Activated CD8-positive, alpha-beta T cell treated with anti-CD3 and anti-CD28 coated beads, Interleukin-2, amount 10 ng/mL, durations not matched to agents 7 days and 5 days (primary cell): ENCODE measurements at places on chromosomes 2 and 18. TPM values are rescaled to one million over a fixed set of nuclear protein-coding genes. Genes with fewer than 3 reads are reported as not detected.

BCL11A gene
- total RNA-seq, result not detected

SLC16A14 gene
- total RNA-seq, result 0.61 TPM

PLEK gene
- 4.5 TPM for total RNA-seq

CSRNP3 gene
- total RNA-seq, result not detected

SLC39A10 gene
- 50.9 TPM for total RNA-seq

- no peaks in the 10 kb centered on the region for H3K27me3 ChIP-seq
- DNase-seq, result no peak
- H3K4me3 ChIP-seq, result no peak overlapping the region
- peaks cover 4% of the 10 kb centered on the region for H3K4me1 ChIP-seq
These were observed 141.3 kb upstream of the NOSTRIN start for GRCh38 chr2:168660870-168661862.

- peak overlapping the region; percentile 16 for H3K27ac ChIP-seq
- no peak overlapping the region for H3K4me3 ChIP-seq
- H3K27me3 ChIP-seq, result no peaks in the 10 kb centered on the region
- H3K4me1 ChIP-seq, result no peaks in the 10 kb centered on the region
These were observed 93.3 kb downstream of the CTAGE1 start for GRCh38 chr18:22324191-22325131.

DNA sequence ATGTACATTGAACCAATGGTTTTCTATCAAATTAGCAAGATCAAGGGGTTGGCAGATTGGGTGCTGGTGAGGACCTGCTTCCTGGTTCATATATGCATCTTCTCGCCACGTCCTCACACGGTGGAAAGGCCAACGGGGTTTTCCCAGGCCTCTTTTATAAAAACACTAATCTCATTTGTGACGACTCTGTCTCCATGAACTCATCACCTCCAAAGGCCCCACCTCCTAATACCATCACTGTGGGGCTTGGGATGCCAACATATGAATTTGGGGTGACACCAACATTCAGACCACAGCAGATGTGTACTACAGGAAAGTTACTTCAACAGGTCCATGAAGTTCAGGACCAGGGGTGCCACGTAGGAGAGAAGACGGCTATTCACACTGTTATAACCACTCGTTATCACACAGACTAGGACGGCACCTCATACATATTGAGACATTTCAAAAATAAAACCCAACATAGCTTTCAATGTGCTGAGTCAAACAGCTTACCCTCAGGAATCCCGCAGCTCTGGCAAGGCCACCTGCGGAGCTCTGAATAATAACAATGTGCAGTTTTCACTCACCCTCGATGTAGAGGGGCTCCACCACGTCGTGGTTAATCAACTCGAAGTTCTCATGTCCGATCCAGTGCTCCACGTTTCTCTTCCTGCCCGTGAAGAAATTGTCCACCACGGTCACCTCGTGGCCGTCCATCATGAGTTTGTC, 49.3 kb downstream of the UXS1 start:
- H3K4me1 ChIP-seq, result peaks cover 81% of the 10 kb centered on the region
- no peaks in the 10 kb centered on the region for H3K27me3 ChIP-seq
- no peak for DNase-seq

DNA sequence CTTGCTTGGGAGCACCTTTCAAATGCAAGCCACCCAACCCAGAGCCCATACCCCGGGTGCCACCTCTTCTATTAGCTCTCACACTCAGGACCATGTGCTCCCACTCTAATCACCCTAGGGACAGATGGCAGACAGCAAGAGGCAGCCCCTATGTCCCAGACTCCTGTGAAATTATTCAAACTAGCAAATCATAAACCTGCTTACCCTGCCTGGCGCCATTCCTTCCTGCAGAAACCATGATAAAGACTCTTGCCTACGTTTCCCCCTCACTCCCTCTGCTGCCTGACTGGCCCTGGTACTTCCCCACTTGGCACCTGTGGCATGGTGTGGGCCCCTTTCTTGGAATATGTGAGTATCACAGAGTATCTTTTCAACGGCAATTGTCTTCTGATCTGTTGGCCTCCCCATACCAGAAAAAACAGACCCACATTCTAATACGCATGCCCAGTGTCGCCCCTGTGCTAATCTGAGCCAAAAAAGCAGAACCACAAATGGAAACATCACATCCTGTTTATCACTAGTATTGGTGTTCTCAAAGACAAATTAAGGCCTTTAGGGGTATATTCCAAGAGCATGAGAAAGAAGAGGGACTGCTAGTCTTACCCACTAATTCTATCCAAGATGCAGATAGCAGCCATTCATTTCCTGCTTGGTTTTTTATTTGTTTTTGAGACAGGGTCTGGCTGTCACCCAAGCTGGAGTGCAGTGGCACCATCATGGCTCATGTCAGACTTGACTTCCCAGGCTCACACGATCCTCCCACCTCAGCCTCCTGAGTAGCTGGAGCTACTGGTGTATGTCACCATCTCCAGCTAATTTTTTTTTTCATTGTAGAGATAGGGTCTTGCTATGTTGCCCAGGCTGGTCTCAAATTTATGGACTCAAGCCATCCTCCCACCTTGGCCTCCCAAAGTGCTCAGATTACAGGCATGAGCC, 44.1 kb upstream of the TTC39C start:
- H3K4me1 ChIP-seq, result peaks cover 61% of the 10 kb centered on the region
- no peak overlapping the region for H3K4me3 ChIP-seq
- no peaks in the 10 kb centered on the region for H3K27me3 ChIP-seq
- H3K27ac ChIP-seq, result peak overlapping the region; percentile 86
- peak; percentile 58 for DNase-seq
- peaks cover 2% of the 10 kb centered on the region for H3K36me3 ChIP-seq

GRCh38 chr2:178109813-178110212, 2.4 kb upstream of the RBM45 start:
- no peak overlapping the region for H3K4me3 ChIP-seq
- H3K27ac ChIP-seq, result no peak overlapping the region
- no peaks in the 10 kb centered on the region for H3K27me3 ChIP-seq
- H3K36me3 ChIP-seq, result peaks cover 2% of the 10 kb centered on the region
- peaks cover 23% of the 10 kb centered on the region for H3K4me1 ChIP-seq

GRCh38 chr2:129605646-129606045, 373.8 kb upstream of the RAB6C start:
- no peaks in the 10 kb centered on the region for H3K4me1 ChIP-seq
- no peaks in the 10 kb centered on the region for H3K27me3 ChIP-seq
- no peak overlapping the region for H3K27ac ChIP-seq
- no peaks in the 10 kb centered on the region for H3K36me3 ChIP-seq
- no peak overlapping the region for H3K4me3 ChIP-seq

GRCh38 chr2:183242937-183243336, 118.7 kb downstream of the NUP35 start:
- H3K4me3 ChIP-seq, result no peak overlapping the region
- DNase-seq, result no peak
- H3K27ac ChIP-seq, result no peak overlapping the region
- H3K27me3 ChIP-seq, result no peaks in the 10 kb centered on the region
- no peaks in the 10 kb centered on the region for H3K4me1 ChIP-seq
- no peaks in the 10 kb centered on the region for H3K36me3 ChIP-seq

DNA sequence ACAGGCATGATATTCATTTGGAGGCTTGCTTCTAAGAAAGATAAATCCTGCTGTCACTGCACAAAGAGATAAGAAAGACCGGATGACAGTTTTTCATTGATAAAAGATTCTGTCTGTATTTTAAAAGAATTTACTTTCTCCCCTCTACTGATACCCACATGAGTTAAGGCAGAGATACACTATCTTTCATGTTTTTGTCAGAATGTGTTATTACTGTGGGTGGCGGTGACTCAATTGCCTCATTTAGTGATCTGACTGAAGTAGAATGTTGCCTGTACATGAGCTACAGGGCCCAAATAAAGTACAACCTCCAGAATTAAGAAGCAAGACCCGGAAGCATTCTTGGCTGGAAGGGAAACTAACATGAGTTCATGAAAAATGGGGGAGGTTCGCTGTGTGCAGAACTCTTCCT, 480.0 kb downstream of the SLC4A3 start:
- no peak overlapping the region for H3K4me3 ChIP-seq
- H3K36me3 ChIP-seq, result no peaks in the 10 kb centered on the region
- no peaks in the 10 kb centered on the region for H3K4me1 ChIP-seq
- no peak for DNase-seq
- H3K27ac ChIP-seq, result no peak overlapping the region

DNA sequence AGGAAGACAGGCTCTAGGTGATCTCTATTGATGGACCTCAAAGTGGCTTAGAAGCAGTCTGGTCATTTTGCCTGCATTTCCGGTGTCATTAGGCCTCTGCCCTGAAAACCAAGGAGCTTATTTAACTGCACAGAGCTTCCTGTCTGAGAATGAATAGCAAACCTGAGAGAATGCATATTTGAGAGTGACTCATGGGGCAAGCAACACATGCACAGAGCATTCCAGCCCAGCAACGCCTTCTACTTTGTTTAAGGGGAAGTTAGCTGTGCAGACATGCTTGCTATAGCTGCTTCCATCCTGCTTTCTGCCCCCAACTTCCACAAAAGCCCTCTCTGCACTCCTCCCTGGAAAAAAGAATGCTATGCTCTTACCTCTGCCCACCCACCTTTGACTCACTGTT, 232.8 kb downstream of the GRB14 start:
- no peak for DNase-seq
- H3K27me3 ChIP-seq, result no peaks in the 10 kb centered on the region
- no peak overlapping the region for H3K4me3 ChIP-seq
- no peaks in the 10 kb centered on the region for H3K4me1 ChIP-seq
- H3K36me3 ChIP-seq, result no peaks in the 10 kb centered on the region

GRCh38 chr2:159146996-159147666, 139.4 kb downstream of the WDSUB1 start:
- no peaks in the 10 kb centered on the region for H3K36me3 ChIP-seq
- peaks cover 6% of the 10 kb centered on the region for H3K4me1 ChIP-seq
- H3K27ac ChIP-seq, result no peak overlapping the region
- H3K27me3 ChIP-seq, result peaks cover 8% of the 10 kb centered on the region
- H3K4me3 ChIP-seq, result no peak overlapping the region

DNA sequence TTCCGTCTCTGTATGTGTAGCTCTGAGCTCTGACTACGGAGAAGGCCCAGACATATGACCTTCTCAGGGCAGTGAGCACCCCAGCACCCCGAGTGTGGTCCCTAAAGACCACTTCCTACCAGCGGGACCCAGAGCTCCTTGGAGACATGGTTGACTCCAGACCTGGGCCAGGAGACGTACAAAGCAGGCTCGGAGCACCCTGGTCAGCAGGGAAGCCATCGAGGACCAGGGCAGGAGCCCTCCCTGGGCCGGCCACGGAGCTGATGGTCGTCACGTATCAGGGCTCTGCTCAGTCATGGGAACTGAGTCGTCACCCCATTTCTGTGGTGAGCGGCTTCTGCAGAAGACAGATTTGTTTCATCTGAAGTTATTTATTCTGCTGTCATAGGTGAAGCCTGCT, 12.8 kb upstream of the NEU4 start:
- H3K4me1 ChIP-seq, result no peaks in the 10 kb centered on the region
- no peak overlapping the region for H3K27ac ChIP-seq

GRCh38 chr2:219172231-219173154, 2.7 kb upstream of the SLC23A3 start:
- H3K4me1 ChIP-seq, result peaks cover 34% of the 10 kb centered on the region
- no peaks in the 10 kb centered on the region for H3K27me3 ChIP-seq
- H3K36me3 ChIP-seq, result peaks cover 45% of the 10 kb centered on the region
- DNase-seq, result no peak

DNA sequence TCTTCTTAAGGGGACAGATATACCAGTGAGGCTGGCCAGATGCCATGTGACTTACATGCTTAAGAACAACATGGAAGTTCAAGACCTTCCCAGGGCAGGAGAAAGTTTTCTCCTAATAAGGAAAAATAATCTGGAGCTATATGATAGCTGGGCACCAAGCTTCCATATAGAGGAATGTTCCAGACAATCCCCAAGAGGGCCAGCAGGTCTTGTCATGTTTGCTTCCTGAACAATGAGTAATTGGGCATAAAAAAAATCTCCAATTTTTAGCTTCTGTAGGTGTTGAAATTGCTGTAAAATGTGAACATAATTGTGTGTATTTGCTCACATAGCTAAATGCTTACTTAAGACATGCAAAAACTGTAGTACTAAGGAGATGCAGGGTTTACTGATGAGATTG, 809.5 kb upstream of the PIK3C3 start:
- no peak overlapping the region for H3K27ac ChIP-seq
- H3K36me3 ChIP-seq, result no peaks in the 10 kb centered on the region
- H3K4me1 ChIP-seq, result no peaks in the 10 kb centered on the region
- no peak overlapping the region for H3K4me3 ChIP-seq
- DNase-seq, result no peak

DNA sequence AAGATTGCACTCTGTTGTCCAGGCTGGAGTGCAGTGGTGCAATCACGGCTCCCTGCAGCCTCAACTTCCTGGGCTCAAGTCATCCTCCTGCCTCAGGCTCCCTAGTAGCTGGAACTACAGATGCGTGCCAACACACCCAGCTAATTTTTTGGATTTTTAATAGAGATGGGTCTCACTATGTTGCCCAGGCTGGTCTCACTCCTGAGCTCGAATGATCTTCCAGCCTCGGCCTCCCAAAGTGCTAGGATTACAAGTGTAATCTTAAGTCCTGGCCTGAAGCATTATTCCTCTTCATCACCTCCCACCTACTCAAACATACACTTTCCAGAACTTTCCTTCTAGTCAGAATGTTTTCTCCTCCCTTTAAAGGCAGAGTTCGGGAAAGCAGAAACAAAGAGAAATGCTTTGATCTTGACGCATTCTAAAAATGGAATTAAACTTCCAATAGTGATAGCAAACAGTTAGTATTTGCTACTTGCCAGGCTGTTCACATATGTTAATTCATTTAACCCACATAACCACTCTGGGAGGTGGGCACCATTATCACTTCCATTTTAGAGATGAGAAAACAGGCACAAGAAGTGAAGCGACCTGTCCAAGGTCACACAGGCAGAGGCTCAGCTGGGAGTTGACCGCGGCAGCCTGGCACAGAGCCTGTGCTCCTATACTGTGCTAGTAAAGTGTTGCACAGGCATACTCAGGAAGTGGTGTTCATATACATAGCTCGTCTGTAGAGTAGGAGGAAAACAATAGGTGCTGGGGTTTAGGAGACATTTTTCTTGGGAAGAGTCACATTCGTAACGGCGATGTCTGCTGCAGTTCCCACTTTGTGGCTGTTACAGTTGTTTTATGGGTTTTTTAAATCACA, 24.6 kb downstream of the TEX44 start:
- DNase-seq, result no peak
- peaks cover 55% of the 10 kb centered on the region for H3K4me1 ChIP-seq
- no peaks in the 10 kb centered on the region for H3K27me3 ChIP-seq
- H3K4me3 ChIP-seq, result no peak overlapping the region

- no peak overlapping the region for H3K27ac ChIP-seq
- DNase-seq, result no peak
- peaks cover 11% of the 10 kb centered on the region for H3K4me1 ChIP-seq
- H3K36me3 ChIP-seq, result no peaks in the 10 kb centered on the region
- H3K27me3 ChIP-seq, result peaks cover 8% of the 10 kb centered on the region
- H3K4me3 ChIP-seq, result no peak overlapping the region
These were observed 45.3 kb upstream of the SMAD7 start for GRCh38 chr18:48996041-48996440.
